NCI-H1417 (cell line): ENCODE measurements at places on chromosomes 5 and 9.
A peak's percentile ranks its signal among the peaks of the same experiment; 100 is the strongest.

- DNase-seq, result peak; percentile 44
These were observed 98.9 kb downstream of the CSNK1G3 start for GRCh38 chr5:123610665-123611405.

DNA sequence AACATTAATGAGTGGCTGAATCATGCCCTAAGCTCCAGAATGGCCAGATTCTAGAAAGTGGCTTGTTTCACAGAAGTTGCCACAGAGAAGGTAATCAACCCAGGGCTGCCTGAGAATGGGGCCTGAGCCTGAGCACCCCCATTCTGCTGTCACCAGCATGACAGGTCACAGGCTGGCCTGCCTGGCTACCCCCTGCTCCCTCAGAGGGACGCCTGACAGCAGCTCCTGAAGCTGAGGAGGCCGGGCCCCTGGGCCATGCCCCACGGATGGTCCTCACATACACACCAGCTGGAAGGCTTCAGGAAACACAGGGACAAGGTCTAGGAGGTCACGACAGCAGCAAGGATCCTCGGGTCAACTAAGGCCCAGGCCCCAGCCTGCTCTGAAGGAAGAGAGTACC, 3.7 kb downstream of the GABRP start:
- DNase-seq, result no peak

DNA sequence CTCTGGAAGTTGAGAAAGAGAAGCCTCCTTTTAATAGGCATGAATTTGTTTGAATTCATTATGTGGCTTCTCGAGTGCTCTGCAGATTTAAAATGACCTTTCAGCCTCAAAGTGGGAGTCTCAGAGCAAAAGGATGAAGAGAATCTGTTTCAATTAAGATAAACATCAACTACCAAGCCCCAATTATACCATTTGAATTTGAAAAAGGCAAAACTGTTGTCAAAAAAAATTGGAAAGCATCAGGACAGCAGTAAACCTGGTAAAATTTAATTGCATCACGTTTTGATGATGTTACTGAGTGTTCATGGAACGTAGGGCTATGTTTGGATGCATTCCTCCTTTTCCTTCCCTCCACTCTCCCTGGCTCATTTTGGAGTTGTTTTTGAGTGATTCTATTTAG, 637.2 kb downstream of the PDE4D start:
- no peak for DNase-seq

DNA sequence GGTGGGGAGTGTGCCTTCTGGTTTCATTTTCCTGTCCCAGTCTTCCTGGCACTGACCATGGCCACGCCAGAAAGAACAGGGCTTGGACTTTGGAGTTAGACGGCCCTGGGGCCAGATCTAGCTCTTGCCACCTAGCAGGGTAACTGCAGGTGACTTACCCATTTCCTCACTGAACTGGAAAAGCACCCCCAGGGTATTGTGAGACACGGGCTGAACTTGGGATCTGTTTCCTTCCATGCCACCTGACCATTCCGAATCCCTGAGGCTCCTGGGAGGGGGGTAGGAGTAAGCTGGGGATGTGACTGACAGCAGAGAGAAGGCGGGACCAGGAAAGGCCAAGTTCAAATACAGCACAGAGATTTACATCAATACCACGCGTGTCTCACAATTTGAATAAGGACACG, 9.4 kb downstream of the HNRNPAB start:
- DNase-seq, result no peak

DNA sequence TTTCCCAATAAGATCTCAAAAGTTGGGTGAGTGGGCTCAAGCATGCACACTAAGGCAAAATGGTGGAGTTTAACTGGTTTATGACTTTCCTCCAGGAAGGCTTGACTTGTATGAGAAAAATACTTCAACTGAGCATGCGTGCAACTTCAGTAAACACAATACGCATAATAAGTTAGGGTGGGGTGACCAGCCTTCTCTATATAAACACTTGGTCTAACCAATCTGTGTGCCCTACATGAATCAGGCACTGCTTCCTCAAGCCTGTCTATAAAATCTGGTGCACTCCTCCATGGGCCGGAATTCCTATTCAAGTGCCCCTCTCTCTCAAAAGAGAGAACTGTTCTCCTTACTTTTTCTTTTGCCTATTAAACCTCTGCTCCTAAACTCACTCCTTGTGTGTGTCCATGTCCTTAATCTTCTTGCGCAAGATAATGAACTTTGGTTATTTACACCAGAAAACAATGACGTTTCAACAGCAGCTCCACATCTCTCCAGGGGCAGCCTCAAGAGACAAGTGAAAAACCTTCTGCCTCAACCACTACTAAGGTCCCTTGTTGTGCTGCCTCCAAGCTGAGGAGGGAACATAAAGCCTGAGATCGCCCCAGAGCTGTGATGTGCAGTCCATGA, 352.6 kb downstream of the CAAP1 start:
- no peak for DNase-seq
